A172 (cell line): ENCODE measurements at places on chromosomes 2 and 18.

DNA sequence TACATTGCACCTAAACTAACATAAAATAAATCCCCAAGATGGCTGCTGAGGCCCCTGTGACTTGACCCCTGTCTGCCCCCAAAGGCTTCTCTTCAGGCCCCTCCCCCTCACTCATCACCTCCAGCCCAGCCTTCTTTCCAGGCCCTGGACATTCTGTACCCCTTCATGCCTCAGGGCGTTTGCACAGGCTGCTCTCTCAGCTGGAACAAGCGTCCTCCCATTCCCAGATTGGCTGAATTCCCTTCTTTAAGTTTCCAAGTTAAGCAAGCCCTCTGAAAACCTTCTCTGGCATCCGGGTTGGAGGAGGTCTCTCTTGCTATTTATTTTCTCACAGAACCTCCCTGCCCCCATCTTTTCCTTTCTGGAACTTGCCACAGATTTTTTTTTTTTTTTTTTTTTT lies 165.2 kb upstream of the BCL2L11 start:
- no peak for DNase-seq

GRCh38 chr18:11134940-11135339 lies 14.4 kb downstream of the PIEZO2 start:
- DNase-seq, result no peak

- no peak for DNase-seq
These were observed 65.3 kb upstream of the AMMECR1L start for GRCh38 chr2:127951026-127951425.

DNA sequence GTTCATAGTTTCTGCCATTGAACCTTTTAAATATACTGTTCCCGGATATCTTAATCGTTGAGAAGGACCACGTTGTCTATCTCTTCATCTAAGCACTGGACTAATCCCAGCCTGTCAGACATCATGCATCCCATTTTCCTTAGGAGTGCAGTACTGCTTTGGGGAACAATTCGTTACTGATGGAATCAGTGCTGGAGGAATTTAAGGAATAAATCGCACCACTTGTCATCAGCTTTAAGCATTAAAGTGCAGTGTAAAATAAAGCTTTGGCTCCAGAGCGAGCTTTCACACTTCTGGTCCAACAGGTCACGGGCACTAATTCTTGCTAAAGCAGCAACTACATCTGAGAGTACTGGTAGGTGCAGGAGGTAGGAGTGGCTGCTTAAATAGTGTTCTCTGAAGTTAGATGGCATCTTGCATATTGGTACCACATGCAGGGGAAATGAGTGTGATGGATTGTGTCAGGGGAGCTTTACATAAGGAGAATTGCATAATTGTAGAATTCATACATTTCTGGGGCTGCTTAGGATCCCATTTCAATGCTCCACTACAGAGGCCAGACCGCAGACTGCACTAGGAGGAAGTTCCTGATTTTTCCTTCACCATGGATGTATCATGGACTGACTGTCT lies 105.7 kb upstream of the RASGRP3 start:
- DNase-seq, result no peak

GRCh38 chr18:58698701-58699193 lies 27.5 kb downstream of the MALT1 start:
- no peak for DNase-seq
